ENCODE measurements at places on chromosomes 1 and 21.
A peak's percentile ranks its signal among the peaks of the same experiment; 100 is the strongest.

DNA sequence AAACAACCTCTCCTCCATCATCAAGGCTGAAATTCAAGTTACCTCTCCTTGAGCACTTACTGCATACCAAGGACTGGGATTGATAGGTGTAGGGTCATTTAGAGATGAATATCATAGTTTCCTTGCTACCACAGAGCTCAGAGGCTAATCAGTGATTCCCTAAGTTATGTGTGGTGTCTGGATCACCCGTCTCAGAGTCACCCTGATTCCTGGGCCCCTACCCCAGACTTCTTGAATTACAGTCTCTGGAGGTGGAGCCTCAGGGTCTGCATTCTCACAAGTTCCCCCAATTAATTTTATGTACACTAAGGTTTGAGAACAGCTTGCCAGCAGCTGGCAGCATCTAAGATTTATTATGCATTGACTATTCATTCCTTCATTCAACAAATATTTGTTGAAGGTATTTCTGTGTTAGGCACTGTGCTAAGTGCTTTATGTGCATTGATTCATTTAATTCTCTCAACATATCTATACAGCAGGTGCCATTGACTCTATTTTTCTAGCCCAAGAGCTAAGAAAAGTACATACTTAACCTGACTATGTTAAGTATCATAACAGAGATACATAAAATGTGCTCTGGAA, 182.9 kb upstream of the FGGY start:
- DNase-seq: no peak

DNA sequence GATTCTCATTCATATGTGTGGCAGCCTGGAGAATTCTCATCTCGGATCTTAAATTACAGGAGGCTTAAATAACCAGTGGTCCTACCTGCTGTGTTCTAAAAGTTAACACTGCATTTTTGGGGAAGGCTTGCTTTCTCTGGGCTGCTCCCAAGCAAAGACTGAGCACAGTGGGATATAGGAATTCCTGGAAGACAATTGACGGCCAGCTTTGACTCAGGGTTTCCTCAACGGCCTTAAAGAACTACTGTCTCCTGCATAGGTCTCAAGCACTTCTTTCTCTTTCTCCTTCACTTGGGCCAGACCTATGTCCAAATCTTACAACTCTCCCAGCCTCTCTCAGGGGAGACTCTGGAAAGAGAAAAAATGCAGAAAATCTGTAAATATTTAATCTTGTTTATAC, 1.0 kb upstream of the KRTAP13-3 start:
- no peak for DNase-seq

- peak; percentile 81 for DNase-seq
These were observed 1.4 kb downstream of the GUK1 start for GRCh38 chr1:228141226-228142044.

DNA sequence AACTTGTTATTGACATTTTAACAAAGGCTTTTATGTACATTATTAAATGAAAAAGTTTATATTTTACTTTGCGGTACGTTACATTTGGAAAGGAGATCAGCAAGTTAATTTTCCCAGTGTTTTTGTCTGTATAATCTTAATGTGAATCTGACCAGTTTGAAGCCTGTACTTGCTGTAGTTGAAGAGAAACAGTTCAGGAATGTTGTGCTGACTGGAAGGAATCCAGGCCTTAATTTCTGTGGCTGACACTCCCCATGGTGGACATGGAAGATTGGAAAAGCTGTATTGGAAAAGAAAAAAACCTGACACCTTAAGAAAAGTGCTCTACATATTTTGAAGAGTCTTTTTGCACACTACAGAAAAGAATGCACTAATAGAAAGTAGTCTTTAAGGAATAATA, 15.5 kb downstream of the LEPR start:
- no peak for DNase-seq

DNA sequence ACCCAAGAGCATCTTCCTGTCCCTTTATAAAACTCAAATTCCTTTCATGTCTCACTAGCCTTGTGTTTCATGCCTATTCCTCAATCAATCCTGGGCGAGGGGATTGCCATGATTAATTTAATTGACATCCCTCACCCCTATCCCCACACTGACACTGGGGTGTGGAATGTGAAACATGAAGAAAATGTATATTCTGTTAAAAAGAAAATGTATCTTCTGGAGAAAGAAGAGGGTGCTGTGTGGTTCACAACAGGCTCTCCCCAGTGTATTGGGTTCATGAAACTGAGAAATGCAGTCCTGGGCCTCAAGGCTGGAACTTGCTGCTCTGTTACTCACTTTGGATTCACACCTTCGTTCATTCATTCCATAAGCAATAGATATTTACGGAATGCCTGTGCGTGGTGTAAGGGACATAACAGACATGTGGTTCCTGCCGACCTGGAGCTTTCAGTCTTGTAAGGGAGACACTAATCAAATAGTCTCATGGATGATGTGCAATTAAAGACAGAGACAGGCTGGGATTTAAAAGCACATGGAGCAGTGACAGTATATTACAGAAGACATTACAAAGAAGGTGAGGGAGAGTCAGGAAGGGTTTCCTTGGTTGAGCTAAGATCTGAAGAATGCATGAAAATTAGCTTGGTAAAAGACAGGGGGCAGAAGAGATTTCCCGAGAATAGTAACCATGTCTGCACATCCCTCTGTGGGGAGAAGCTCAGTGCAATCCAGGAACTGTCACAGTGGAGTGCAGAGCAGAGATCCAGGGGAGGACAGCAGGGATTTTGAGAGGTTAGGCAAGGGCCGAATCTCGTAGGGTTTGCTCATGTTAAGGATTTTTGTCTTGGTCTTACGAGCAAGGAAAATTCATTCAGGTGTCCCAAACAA, 32.1 kb downstream of the SERTAD4 start:
- DNase-seq: peak; percentile 53

GRCh38 chr1:164051782-164052181, 507.2 kb upstream of the PBX1 start:
- DNase-seq: no peak

DNA sequence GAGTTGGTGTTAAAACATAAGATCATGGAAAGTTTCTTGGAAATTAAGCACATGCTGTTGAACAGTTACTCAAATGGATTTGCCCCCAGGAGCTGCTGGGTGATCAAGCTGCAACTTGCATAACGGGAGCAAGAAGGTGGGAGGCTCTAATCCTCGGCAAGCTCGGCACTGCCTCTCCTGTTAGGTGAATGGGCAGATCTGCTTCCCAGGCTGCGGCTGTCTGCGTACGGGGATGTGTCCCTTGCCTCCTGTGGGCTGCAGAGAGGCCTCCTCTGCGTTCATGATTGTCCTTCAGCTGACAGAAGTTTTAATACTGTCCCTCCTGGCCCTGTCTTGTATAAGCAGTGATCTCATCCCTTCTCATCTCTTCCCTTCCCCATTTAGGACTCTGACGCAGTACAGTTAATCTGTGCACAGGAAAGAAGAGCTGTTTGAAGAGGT, 36.7 kb downstream of the ATP1A1 start:
- no peak for DNase-seq

GRCh38 chr1:167770127-167770526, 48.3 kb downstream of the MPZL1 start:
- no peak for DNase-seq

DNA sequence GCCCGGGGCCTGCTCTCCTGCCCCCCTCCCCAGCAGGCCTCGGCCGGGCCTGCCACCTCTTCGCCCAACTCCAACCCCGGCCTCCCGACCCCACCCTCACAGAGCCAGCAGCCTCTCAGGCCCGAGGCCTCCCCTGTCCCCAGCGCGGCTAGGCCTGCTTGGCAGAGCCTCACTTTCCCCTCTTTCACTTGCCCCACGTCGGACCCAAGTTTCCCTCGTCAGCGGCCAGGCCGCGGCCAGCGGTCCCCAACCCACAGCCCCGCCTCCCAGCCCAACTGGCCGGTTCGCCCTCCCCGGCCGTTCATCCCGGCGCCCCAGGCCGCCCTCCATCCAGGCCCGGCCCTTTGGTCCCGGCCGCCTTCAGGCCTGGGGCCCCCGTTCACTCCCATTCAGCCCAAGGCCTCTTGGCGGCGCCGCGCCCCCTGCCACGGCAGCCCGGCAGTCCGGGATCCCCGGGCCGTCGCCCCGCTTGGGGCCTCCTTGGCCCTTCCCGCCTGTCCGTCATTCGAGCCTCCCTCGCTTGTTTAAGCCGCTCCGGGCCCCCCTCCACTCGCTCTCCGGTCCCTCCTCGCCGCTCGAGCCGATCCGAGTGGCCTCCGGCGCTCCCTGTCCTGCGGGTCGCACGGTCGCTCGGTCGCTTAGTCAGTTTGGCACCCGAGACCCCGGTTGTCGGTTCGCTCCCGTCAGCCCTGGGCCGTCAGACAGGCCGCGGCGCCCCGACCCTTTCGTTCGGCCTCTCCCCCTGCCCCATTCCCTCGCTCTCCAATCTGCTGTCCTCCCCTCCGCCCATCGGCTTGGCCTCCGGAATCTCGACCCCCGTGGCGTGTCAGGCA, 1.4 kb downstream of the LRRC41 start:
- DNase-seq: peak; percentile 62

- DNase-seq: no peak
These were observed 52.7 kb upstream of the DIRAS3 start for GRCh38 chr1:68103011-68103545.

GRCh38 chr1:172727956-172728603, 69.2 kb downstream of the FASLG start:
- no peak for DNase-seq

- DNase-seq: no peak
These were observed 160.6 kb upstream of the ATP1B1 start for GRCh38 chr1:168945870-168946269.

DNA sequence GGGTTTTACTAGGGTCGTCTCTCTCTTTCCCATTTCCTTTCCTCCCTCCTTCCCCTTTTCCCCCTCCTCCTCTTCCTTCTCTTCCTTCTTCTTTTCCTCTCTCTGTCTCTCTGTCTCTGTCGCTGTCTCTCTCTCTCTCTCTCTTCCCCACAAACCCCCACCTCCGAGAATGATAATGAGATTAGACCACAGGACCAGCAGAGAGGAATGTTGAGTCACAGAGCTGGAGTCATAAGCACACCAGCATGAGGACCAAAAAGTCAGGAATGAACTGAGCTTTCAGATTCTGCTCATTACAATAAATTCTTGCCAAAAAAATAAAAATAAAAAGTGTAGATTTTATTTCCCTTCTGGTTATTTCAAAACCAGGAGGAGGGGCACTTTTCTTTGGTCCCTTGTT, 377.4 kb downstream of the LTN1 start:
- DNase-seq: peak; percentile 54

DNA sequence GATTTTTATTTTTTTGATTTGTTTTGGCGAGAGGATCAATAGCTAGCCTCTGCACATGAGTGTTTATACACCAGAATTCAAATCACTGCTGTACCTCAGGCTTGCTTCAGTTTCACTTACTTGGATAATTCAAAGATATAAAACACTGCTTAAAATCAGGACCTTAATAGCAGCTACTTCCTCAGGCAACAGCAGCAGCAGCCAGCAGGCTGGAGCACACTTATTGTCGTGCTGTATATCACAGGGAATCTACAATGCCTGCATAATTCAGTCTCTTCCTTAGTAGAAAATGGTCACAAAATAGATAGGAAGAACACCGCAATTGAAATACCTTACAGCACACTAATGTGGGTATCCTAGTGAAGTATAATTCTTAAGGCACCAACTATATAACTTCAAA, 497.3 kb downstream of the NEGR1 start:
- no peak for DNase-seq

GRCh38 chr21:36820176-36821031, 121.5 kb downstream of the SIM2 start:
- DNase-seq: no peak

GRCh38 chr1:22767852-22768251, 57.2 kb downstream of the EPHB2 start:
- no peak for DNase-seq

- DNase-seq: no peak
These were observed 528.9 kb downstream of the KIF26B start for GRCh38 chr1:245683676-245684075.

All from hepatic stellate cell (primary cell).